ENCODE measurements at places on chromosomes 1 and 21. TPM values are rescaled to one million over a fixed set of nuclear protein-coding genes. Genes with fewer than 3 reads are reported as not detected.

PLPPR4 gene
- 7.3 TPM for total RNA-seq

DOP1B gene
- total RNA-seq = 6.8 TPM

RGSL1 gene
- not detected for total RNA-seq

NUP210L gene
- under 0.01 TPM for total RNA-seq

C4BPB gene
- not detected for total RNA-seq

RASSF5 gene
- 3.1 TPM for total RNA-seq

NBPF6 gene
- total RNA-seq = not detected

ERICH3 gene
- total RNA-seq = not detected

GPR52 gene
- 3.1 TPM for total RNA-seq
